Left lobe of liver (tissue), 2 donors: ENCODE measurements at places on chromosomes 5 and 9. TPM values are rescaled to one million over a fixed set of nuclear protein-coding genes. Genes with fewer than 3 reads are reported as not detected.
A peak's percentile ranks its signal among the peaks of the same experiment; 100 is the strongest.

- DNase-seq = no peak
Measured at GRCh38 chr5:105088102-105088501, 1525.5 kb upstream of the NUDT12 start.

DNA sequence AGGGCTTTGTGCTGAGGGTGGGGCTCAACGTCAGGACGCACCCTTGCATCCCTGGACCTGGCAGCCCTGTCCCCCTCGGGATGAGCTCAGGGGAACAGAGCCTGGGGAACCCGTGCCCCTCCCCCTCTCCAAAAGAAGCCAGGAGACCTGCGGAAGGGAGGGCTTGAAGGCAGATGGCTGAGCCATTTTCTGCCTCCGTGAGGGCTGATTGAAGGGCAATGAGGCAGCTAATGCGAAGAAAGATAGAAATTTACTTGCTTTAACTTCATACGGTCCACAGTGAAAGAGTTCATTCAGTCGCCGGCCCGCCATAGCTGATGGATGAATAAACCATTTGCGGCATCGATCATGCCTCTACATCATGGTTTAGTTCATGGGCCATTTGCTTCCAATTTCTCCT is 28.8 kb downstream of the ASS1 start:
- DNase-seq = no peak

- DNase-seq = no peak
Measured at GRCh38 chr5:123992641-123993040, 480.7 kb downstream of the CSNK1G3 start.

DNA sequence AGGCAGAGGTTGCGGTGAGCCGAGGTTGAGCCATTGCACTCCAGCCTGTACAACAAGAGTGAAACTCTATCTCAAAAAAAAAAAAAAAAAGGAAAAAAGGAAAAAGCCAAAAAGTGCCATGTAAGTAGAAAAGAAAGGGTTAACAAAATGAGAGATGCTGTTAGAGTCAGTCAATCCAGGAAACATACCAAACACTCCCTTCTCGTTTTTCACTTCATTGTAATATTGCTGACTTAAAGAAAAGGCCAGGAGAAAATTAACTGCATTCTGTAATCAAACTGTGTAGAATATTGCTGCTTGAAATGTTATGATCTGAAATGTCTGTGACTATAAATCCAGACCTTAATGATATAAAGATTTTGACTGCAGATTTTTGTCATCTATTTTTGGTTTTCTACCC is 379.1 kb downstream of the ENC1 start:
- no peak for DNase-seq

DNA sequence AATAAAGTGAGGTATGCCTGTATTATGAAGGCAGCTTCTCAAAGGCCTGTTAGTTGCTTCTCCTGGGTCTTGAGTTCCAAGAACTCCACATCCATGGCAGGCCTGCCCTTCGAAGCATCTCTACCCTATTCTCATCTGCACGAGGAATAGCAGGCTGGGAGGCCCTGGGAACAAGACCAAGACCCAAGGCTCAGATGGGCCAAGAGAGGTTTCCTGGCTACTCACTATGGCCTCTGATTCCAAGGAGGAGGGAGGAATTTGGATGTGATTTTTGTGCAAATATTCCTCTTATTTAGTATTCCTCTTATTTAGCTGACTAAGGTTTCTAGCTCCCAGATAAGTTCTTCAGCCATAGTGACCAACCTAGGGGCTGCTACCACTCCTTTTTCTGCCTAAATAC is 151.3 kb downstream of the SAXO1 start:
- no peak for DNase-seq

DNA sequence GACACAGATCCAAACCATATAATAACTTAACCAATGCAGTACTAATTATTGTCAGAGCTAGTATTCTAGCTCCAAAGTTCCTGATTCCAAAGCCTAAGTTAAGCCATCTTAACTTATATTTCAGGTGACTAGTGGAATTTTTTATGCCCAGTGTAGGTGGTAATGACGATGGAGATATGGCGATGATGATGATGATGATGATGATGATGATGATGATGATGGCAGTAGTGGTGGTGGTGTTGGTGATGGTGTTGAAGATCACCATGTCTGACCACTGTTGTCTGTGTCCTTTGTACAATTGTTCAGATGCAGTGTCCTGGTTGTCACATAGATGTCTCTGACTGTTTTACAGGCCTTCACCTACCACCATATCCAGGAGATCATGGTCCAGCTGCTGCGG is 139.9 kb downstream of the INSYN2B start:
- DNase-seq = no peak

DNA sequence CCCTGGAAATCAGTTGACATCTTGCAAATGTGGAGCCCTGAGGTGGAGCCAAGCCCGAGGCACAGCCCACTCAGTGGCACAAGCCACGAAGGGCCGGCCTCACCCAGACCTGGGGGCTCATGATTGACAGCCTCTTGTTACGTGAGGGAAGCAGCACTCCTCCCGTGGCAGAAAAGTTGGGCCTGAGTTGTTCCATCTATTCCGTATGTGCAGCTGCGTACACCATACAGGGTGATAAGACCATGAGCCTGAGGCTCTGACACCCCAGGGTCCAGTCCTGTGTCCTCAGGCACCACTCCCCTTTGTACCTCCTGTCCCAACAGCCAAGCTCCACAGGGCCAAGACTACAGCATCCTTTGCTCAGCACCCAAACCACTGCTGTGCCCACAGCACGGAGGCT is 1.9 kb upstream of the ORM2 start:
- DNase-seq = no peak

DNA sequence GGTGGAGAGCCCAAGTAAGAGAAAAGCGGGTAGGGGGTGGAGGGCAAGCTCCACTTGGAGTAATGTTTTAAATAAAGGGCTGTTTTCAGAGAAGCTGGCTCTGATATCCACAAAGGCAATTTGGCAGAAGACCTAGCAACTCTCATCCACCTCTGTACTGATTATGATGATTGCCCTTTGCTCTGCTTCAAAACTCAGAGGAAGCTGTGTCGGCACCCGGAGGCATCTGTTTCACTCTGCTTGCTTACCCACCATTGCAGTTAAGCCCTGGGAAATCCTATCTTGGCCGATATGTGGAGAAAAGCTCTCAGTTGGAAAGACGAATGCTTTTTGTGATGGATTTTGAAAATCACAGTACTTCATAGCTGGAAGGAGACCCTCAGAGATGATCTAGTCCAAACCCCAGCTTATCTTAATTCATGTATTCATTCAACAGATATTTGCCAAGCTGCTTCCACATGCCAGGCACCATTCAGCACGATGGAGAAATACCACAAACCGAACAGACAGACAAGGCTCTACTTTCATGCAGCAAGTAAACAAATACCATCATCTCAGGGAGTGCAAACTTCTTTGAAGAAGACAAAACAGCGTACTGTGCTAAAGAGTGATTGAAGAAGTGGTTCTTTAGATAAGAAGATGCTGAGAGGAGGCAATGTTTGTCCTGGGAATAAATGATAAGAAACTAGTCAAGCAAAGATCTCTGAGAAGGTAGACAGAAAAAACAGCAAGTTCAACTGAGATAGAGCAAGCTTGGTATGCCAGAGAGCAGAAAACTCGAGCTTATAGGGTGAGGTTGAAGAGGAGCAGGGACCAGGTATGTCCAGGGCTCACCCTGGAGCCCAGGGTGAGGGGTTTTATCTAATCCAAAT is 140.4 kb upstream of the SPDL1 start:
- no peak for DNase-seq

DNA sequence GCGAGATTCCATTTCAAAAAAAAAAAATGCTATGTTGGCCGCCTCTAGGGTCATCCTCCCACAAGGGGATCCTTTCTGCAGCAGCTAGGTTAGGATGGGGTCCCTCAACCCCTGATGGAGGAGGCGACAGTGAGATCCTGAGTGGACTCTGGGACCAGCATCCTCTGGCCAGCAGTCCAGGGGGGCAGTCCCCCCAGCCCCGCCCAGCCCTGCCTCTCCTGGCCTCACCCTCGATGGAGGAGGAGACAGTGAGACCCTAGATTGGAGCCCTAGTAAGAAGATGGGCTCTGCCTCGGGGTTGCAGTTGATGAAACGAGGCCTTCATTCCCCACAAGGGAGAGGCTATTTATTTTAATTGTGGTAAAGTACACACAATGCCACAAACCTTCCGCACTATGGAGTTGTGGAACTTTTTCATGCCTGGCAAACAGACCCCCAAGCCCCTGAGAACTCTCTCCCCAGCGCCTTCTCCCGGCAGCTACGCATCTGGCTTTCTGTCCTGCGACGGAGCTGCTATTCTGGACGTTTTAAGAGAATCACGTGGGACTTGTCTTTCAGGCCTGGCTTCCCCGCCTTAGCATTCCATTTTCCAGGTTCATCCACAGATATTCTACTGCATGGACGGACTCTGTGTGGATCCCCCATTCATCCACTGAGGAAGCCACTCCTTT is 15.8 kb downstream of the VAV2 start:
- no peak for DNase-seq

GRCh38 chr5:39219437-39219836 is at the start of gene FYB1:
TSS of gene FYB1 (minus strand) at chr5:39219563. CDS start at chr5:39202960, 16,603 bp downstream.
- DNase-seq = peak; percentile 52

DNA sequence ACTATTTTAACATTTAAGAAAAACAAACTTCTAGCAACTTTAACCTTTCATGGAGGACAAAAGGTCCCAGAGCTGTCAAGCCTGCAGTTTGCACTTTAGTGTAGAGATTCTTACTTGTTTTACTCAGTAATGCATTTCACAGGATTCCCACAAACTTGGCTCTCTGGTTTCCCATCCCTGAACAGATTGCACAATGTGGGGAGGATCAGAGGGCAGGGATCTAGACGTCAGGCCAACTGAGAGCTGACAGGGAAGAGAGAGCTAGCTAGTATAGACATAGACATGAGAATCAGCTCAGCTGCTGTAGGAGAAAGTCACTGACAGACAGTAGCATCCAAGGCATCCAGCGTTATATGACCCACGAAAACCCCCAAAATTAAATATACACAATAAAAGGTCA is 20.9 kb upstream of the BNIP1 start:
- DNase-seq = peak; percentile 68

- no peak for DNase-seq
Measured at GRCh38 chr5:175629261-175629660, 28.6 kb upstream of the HRH2 start.

GRCh38 chr5:30098940-30099339 is 1094.5 kb upstream of the CDH6 start:
- DNase-seq = no peak

- peak; percentile 50 for DNase-seq
Measured at GRCh38 chr9:105114964-105115728, 129.3 kb upstream of the SLC44A1 start.

DNA sequence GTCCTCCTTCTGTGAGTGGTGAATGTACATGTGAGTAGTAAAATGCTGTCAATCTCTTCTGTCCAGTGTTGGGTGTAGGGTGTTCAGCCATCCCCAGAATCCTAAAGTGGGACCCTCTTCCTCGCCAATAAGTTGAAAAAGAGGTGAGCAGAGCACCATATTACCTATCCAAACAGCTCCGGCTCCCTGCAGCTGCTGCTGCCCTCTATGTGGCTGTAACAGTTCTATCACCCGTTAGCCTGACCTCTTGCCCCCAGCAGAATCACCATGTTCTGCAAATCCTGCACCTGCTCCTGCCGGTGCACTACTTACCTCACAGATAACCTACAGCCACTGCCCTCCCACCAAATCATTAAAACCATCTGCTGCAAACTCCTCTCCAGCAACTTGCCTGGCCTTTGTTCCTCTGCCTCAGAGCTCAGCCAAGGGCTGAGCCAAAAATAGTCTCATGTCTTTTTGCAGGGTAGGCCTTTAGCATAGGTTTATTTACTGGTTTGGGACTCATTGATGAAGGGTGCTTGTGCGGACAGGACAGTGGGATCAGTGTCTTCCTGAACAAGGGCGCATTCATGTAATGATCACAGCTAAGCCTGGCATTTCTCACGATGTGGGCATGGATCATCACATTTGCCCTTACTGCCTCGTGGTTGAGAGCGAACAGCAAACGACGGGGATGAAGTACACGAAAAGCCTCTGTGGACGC is 49.6 kb upstream of the CCL21 start:
- DNase-seq = no peak

DNA sequence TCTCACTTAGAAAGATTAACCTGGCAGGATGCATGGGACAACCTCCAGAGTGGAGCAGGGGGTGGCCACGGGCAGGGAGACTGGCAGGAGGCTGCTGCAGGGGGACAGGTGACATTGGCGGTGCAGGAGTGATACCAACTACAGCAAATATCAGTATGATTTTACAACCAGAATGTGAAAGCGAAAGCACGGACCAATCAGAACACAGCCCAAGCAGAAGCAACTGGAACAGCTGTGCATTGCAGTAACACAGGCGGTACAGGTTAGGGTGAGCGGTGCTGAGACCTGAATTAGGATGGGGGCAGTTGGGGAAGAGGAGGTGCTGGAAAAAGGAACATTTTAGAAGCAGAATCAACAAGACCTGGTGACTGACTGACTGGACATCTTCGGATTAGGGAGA is 29.3 kb downstream of the POLR1E start:
- DNase-seq = no peak

DNA sequence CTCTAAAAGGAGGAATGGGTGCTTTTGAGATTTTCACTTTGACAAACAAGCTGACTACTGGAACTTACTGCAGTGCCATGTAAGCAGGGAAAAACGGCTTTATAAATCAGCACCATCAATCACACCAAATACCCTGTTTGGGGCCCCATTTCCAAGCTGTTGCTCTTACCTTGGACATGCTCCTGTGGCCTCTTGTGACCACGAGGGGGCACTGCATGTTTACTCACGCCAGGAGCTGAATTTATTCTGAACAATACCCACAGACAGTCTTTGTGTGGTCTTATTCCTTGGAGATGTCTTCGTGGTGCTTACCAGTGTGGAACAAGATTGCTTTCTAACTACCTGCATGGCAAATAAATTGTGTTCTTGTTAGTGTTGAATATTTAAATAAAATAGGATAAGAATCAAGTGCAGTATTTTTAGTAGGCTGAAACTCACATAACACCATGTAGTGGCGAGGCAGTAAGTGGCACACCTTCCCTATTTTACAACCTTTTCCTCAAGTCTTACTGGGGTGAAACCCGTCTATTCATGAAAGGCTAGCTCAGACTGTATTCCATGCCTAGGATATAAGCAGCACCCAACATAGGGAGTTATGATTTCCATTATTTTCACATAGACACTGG is 155.5 kb upstream of the NMUR2 start:
- peak; percentile 67 for DNase-seq

GRCh38 chr5:157109744-157110143 is 900 bp upstream of the HAVCR2 start:
- DNase-seq = no peak

GRCh38 chr5:37807015-37807414 is 32.8 kb downstream of the GDNF start:
- no peak for DNase-seq

DDX46 gene
- total RNA-seq = 19.0 TPM

RPS14 gene
- total RNA-seq = 660 TPM

LCN6 gene
- not detected for total RNA-seq

MRPS30 gene
- 27.2 TPM for total RNA-seq

C7 gene
- total RNA-seq = 96.0 TPM

SLC26A2 gene
- total RNA-seq = 1.3 TPM

OLFM1 gene
- 1.8 TPM for total RNA-seq

KIF3A gene
- 1.5 TPM for total RNA-seq
